Esophagus mucosa (tissue), 1 donor: ENCODE measurements at places on chromosomes 12 and 14.

- no peak for ATAC-seq
These were observed 6.8 kb upstream of the KERA start for GRCh38 chr12:91064640-91065039.

GRCh38 chr12:49539406-49540228, 787 bp downstream of the KCNH3 start:
- no peak for ATAC-seq

DNA sequence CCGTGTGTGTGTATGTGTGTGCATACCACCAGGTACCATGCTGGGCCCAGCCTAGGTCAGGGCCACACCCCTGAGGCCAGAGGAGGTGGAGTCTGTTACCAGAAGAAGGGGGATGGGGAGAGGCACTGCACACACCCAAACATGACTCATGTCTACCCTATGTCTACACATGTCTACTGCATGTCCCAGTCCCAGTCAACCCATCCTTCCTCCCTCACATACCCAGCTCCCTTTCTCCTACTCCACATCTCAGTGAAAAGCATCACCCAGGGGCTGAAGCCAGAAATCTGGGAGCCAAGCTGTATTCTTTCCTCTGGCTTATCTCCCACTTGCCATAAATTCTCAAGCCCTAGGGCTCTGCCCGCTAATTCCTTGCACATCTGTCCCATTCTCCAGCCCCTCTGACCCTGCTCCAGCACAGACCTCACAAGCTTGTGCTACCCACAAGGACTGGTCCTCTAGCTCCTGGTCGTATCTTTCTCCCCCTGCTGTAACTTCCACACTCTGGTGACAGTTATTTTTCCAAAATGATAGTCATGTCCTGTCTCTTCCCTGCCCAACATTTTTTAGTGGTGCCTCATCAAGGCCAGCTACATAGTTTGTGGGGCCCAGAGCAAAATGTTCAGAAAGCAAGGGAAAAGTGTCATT, 18.0 kb upstream of the APPL2 start:
- ATAC-seq: peak; percentile 99

DNA sequence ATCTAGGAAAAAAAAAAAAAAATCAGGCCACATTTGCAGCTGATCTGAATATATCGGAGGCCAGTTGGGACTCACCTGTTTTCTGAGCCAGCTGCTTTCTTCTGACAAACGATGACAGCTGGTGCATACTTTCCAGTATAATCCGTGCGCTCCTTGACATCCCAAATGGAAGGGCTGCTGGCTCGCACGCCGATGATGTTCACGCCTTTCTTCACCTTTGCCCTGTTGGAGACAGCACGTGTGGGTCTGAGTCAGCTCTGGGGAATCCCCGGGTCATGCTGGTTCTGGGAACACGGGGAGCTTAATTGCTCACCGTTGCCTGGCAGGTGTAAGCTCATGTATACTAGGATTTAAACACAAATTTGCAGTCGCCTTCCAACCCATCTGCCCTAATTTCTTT, 372.8 kb downstream of the TMEM132D start:
- ATAC-seq: peak; percentile 77

- ATAC-seq: no peak
These were observed 6.9 kb upstream of the ABHD12B start for GRCh38 chr14:50864946-50865345.

DNA sequence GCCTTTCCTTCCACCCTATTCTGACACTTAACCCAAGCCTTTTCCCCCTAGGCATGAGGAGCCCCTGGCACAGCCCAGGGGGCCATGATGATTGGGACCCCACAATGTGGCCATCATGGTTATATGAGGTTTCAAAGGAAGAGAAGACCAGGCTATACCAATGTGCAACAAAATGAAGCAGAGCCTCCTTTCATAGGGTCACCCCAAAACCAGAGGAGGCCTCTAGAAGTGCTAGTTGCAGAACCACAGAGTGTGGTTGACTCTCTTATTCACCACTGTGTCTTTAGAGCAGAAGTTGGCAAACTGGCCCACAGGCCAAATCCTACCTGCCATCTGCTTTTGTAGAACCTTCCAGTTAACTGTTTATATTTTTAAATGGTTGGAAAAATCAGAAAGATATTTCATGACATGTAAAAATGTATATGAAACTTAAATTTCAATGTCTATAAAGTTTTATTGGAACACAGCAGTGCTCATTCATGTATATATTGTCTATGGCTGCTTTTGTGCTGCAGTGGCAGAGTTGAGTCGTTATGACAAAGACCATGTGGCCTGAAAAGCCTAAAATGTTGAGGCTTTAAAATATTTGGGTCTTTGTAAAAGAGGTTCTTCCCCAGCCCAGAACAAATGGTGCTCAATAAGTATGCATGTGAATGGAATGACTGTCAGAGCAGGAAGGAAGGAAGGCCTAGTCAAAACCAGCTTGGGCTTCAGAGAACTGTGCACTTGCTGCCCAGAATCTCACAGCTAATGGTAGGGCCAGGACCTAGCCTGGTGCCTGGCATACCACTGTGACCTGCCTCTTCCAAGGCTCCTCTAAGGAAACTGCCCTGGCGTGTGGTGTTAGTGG, 49.2 kb downstream of the SUSD6 start:
- no peak for ATAC-seq

DNA sequence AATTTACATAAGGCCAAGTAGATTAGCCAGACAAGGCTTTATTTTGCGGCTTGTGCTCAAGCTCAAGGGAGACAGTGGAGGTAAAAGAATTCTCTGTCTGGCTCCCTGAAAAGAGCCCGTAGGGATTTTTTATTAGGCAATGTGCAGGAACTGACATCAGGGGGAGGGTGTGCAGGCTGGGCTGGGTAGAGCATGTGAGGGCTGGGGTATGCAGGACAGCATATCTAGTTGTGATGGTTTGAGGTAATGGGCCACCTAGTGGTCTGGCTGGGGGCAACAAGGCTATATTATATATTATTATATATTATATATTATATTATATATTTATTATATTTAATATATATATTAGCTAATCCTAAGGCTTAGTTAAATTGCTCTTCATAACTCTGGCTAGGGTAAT, 102.1 kb downstream of the TMEM117 start:
- ATAC-seq: no peak

- no peak for ATAC-seq
These were observed 63.9 kb downstream of the DENND5B start for GRCh38 chr12:31527083-31527482.

GRCh38 chr12:42104784-42105183, 39.9 kb downstream of the GXYLT1 start:
- ATAC-seq: no peak

DNA sequence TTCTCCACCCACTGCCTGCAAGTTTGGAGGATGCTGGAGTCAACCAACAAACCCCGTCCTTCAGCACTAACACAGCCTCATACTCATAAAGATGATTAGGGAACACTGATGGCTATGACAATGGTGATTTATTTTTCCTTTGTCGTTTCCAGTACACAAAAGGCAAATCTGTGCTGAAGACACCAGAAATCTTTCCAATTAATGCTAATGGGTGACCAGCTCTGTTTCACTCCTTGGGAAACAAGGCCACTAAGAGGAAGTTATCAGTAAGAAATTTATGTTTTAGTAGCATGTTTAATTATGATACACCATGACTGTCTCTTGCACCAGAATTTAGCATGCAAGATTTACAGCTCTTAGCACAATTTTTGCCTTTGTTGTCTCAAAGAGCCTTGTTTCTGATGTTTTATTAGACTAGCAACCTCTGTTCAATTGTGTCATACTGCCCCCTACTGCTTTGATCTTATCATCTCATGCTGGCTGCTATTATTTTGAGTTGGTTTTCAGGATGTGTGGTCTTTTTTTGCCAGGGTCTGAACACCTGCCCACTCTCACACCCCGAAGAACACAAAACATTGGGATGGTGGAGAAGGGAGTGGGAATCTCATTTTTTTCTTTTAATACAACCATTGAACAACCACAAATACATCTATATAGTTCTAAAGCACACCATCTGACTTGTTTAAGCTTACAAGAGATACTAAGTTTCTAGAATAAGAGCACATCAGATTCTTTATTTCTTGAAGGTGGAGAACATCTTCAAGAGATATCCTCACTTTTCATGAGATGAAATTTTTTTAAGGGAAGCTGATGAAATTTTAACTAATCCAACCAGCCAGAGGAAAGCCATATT, 160.9 kb downstream of the SPTSSA start:
- ATAC-seq: peak; percentile 26

DNA sequence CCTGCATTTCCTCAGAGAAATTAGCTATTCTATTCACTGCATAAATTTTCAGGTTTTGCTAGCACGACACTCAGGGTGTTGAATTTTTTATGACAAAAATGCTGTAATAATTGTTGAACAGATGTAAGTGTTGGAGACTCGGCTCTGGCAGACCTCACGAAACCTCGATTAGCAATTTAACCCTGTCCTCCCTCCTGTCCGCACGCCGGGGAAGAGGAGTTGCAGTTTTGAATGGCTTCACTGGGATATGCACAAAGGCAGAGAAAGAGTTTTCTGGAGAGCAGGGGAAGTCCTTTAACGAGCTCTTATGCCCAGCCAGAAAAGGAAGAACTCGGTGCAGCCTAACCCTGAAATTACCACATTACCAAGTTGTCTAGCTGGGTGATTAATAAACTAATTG, 661.1 kb downstream of the VRK1 start:
- ATAC-seq: no peak

- ATAC-seq: no peak
These were observed 3.6 kb downstream of the IFT43 start for GRCh38 chr14:75989134-75989533.
